ENCODE measurements at places on chromosomes 5 and 9. TPM values are rescaled to one million over a fixed set of nuclear protein-coding genes. Genes with fewer than 3 reads are reported as not detected.

GRCh38 chr5:65078331-65078730, 309.6 kb downstream of the CWC27 start:
- DNase-seq, result no peak

ANKDD1B gene
- 0.33 TPM for total RNA-seq

DNA sequence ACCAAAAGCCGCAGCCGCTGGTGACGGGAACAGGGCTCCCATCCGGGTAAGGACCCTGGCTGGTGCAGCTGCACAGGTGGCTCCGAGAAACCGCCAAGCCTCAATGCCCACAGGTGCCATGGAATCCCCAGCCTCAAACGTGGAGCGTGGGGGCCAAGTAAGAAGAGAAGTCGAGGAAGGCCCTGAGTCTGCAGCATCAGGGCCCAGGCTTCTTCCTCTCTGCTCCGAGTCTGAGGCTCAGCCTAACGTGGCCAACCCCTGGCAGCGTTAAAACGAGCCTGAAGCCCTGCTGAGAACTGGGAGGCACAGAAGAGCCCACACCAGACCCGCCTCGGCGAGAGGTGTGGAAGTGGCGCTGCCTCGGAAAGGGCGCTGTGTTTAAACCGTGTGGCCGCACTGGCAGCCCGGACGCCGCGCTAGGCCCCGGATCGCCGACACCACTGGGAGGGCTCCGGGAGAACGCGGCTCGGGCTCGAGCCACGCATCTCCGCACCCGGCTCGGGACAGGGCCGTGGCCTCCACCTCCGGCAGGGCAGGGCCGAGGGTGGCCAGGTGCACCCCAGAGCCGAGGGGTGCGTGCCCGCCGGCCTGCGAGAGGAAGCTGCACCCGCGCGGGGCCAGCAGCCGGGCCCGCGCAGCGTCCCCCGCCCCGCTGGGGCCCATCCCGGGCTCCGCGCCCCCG, 730 bp downstream of the ZMYND19 start:
- no peak for DNase-seq

DNA sequence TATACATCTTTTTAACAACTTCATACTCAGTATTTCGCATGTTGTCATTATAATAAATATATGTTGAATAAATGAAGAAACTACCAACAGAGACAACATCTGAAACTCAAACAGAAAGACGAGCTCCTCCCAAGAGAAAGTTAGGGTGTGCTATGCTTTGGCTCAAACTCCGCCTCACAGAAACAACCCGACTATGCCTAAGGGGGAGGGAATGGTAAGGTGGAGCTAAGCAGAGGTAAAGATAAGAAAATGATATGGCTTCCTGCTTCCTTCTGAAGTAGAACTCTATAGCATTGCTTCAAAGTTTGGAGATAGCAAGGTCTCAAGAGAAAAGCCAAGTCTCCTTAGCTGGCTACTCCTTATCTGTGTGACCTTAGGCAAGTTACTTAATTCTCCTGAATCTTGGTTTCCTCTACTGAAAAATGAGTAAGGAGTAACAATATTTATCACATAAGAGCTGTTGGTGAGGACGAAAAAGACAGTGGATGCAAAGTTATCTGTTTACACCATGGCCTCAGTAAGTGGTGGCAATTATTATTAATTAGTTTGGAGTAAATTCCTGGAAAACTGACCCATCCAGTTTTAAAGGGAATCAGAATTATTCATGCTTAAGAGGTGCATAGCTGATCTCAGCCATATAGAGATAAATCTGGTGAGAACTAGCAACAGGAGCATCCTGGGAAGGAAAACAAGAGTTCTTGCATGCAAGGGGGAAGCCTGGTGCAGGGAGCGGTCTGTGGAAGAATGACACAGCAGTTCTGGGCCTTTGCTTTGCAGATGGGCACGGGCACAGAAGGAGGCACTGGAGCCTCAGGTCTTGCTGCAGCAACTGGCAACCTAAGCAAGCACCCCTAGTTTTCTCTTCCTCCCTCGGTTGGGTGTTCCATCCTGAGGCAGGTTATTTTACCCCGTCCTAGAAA, 73.3 kb downstream of the GLIS3 start:
- no peak for DNase-seq

DNA sequence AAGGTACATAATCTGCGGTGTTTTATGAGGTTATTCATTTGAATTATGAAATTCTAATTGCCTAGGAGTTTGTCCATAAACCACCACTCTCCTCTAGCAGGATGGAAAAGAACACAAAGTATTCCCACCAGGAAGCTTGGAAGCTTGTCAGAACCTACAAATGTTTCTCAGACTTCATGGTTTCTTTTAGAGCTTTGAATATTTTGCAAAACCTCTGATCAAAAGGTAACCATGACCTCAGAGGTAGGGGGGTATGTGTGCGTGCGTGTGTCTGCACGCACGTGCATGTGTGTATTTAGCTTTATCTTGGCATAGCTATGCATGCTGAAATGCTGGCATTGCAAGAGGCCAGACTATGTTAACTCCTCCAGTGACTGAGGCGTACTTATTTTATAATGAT, 847.0 kb downstream of the TLE1 start:
- no peak for DNase-seq

- no peak for DNase-seq
Measured at GRCh38 chr5:128101676-128102075, 18.1 kb downstream of the SLC12A2 start.

TMEM267 gene
- total RNA-seq, result 6.1 TPM

DNA sequence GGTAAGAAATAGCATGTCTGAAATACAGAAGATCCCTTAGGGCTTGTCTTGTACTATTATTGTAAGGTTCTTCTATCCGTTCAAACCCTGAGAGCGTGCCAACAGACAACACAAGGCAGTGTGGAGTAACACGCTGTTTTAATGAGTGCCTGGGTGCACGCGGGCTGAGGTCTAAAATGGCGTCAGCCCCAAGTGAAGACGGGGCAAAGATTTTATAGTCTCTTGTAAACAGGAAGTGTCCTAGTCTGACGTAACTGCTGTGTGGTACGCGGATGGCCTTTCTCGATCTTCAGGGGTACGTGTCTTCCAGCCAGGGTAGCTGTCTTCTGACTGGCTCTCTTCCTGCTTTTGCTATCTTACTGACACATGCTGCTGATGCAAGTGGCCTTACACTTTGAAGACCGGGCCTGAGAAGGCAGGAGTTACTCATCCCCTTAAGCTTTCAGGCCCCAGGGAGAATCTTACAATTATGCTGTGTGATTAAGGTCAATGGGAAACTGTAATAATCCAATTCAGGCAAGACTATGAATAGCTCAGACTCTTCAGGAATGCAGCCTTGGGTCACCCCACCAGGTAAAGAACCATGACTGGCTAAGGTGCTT, 1812.0 kb upstream of the CDH9 start:
- no peak for DNase-seq

DNA sequence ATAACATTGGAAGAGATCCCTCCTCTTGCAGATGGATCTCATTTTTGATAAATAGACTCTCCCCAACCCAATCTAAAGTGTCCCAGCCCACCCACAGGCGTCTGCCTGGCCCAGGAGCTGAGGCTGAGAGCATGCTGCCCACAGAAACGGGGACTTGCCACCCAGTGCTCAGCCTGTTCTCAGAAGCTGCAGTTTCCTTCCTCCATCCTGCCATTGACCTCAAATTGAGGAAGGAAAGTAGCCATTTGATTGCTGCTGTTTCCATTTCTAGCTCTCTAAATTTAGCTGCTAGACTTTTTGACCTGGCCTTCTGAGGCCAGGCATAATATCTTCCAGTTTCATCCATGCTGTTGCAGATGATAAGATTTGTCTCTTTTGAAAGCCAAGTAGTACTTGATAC, 31.1 kb upstream of the FRMD3 start:
- DNase-seq, result no peak

DNA sequence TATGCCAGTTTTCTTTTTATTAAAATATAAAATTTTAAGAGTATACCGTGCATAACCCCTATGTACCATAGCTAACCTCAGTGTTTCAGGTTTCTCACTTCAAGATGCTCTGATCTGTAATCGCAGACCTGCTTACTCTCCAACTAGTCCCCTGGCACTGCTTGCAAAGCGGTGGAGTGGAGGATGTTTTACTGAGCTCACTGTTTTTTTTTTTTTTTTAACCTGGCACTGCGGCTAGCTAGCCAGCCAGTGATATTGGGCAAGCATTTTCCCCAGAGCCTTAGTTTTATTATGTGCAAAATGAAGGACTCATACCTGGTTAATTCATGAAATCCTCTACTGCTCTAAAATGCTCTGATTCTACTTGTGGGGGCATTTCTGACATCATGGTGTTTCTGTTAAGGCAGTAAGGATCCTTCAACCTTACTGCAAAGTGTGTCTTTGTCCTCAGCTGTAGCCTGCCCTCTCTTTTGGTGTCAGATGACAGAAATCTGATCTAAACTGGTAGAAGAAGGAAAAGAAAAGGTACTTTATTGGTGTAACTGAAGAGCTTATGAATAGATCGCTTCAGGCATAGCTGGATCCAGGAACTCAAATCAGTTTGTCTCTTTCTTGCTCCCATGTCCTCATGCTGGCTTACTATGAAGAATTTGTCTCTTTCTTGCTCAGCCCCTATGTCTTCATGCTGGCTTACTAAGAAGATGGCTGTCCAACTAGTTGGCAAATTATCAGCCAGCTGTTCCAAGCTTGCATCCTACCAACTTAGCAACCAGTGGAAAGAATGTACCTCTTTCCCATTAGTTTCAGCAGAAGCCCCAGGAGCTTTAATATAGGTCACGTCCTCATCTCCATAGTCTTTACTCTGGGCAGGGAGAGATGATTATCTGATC, 59.8 kb downstream of the DOCK2 start:
- DNase-seq, result no peak

DNA sequence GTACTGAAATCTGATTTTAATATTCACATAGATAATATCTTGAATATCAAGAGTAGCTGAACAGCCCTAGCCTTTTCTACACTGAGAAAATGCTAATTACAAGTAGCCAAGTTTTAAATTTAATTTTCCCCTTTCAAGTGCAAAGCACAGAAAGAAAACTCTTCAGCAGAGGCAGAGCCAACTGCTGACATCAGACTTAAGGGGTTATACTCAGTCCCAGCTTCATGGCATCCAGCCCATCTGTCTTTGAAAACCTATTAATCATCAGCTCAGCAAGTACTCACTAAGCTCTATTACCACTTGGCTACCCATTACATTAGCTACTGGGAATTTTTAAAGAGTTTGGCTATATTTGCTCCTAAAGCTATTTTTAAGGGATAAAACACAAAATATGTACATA, 220.5 kb downstream of the SLC12A2 start:
- DNase-seq, result no peak

CDX1 gene
- not detected for total RNA-seq

FAM221B gene
- not detected for total RNA-seq

DNA sequence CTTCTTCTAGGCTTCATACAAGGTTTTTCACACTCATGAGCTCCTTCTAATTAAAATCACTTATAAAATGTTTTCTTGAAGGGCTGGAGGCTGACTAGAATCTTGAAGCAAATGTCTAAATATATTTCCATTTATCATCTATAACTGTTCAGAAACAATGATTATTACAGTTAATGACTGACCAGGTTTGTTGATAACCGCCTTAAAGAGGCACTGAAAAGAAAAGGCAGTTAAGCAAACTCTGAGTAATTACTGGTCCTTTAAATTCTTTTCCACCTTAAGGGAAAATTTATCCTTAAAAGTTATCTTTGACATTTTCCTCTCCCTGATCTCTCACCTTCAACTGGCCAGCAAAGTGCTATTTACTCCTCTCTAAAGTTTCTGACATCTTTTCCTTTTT, 43.2 kb downstream of the RICTOR start:
- no peak for DNase-seq

PCDHA4 gene
- total RNA-seq, result 0.83 TPM

DNA sequence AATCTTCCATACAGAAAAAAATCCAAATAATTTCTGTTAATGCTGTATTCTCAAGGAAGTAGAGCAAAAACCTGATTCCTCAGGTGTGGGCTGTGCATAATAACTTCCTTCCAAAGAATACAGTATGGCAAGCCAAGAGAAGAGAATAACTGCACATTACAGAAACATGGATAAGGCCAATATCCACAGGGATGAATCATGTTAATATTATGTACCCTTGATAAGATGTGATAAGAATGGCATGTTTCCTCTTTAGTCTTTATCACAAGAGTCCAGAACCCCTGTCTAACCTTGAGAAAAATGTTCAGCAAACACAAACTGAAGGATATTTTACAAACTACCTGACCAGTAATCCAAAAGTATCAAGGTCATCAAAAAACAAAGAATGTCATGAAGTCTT, 795.8 kb downstream of the SEMA5A start:
- DNase-seq, result no peak

SYK gene
- total RNA-seq, result 8.4 TPM

- no peak for DNase-seq
Measured at GRCh38 chr9:23539311-23539710, 286.7 kb downstream of the ELAVL2 start.

NOXA1 gene
- total RNA-seq, result 2.7 TPM

DNA sequence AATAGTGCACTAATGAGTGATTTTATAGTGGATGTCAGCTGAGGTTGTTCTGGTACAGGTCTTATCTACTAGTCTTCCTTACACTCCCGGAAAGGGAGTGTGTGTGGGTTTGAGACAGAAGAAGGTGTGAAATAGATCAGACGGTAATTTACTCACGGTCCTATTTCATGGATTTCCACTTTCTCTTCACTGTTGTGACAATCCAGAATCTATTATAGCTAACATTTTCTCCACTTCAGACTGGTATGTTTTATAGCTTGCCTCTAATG, 7.0 kb upstream of the C9 start:
- no peak for DNase-seq

DNA sequence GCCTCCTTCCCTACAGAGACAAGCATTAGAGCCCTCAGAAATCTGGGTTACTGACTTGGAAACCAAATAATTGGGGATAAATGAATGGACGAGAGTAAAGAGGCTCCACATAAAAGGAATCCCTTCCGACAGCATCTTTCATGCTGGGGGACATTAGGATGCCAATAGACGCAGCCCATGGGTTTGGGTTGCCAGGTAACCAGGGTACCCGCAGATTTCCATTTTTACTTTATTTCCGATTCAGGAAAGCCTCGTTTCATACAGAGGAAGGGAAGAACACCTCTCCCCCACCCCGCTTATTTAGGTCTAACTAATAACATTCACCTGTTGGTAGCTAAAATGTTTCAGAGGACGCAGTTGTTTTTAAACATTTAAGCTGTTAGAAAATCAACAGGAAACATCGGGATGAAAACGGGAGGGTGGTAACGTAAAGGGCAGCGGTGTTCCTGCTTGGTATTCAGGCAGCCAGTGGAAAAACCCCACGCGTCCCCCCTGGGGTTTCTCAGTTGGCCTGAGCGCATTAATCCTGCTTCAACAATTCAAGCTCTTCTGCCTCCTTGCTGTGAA, 179.5 kb downstream of the YTHDC2 start:
- DNase-seq, result no peak

DNA sequence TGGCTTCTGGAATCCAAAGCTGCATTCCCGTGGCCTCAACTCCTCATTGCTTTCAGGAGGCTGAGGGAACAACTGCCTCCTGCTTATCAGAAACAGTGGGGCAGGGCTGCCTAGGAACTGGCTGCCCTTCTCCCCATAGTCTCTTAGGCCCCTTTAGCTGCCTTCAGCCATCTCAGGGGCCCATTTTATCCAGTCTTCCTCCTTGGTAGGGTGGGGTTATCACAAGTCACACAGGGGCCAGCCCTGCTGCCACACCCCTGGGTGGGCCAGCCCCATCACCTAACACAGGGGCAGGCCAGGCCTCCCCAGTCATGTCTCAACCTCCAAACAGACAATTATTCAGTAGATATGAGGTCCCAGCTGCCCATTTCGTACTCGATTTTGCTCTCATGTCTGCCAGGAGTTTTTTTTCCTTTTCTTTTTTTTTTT, 3.9 kb downstream of the ALAD start:
- no peak for DNase-seq

- no peak for DNase-seq
Measured at GRCh38 chr9:134551644-134552348, 89.8 kb upstream of the COL5A1 start.

GRCh38 chr5:103224894-103225246, 33.7 kb upstream of the MACIR start:
- DNase-seq, result no peak

All from esophagus muscularis mucosa (tissue), 4 donors.